ENCODE measurements at places on chromosomes 4 and X.

- no peak for DNase-seq
Observed at GRCh38 chrX:9493936-9494335, 29.1 kb downstream of the TBL1X start.

GRCh38 chr4:23648854-23649596, 240.8 kb downstream of the PPARGC1A start:
- DNase-seq, result no peak

GRCh38 chrX:25442499-25442898, 426.7 kb upstream of the ARX start:
- no peak for DNase-seq

GRCh38 chrX:40863671-40864070, 128.3 kb upstream of the MED14 start:
- no peak for DNase-seq
